Cortex of kidney (tissue), 1 donor: ENCODE measurements at places on chromosomes 5 and 9.

DNA sequence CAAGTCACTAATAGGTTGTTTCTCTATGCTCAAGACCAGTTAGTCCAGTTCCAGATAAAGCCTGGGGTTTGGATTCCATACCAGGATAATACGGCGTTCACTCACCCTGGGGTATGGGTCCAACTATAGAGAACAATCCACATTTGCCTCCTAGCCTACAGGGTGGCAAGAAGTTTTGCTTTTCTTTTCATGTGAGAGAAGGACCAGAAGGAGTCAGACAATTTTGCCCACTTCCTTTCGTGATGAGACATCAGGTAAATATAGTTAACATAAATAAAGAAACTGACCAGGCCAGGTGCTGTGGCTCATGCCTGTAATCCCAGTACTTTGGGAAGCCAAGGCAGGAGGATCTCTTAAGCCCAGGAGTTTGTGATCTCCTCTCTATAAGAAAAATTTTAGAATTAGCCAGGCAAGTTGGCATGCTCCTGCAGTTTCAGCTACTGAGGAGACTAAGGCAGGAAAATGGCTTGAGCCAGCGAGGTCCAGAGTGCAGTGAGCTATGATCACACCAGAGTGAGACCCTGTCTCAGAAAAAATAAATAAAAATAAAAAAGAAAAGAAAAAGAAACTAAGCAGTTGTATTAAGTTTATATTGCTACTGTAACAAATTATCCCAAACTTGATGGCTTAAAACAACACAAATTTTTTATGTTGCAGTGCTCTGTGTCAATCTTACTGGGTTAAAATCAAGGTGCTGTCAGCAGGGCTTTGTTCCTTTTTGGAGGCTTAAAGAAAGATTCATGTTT is 7.5 kb upstream of the REEP5 start:
- no peak for DNase-seq

- no peak for DNase-seq
Measured at GRCh38 chr9:137149942-137150616, 11.1 kb downstream of the GRIN1 start.

DNA sequence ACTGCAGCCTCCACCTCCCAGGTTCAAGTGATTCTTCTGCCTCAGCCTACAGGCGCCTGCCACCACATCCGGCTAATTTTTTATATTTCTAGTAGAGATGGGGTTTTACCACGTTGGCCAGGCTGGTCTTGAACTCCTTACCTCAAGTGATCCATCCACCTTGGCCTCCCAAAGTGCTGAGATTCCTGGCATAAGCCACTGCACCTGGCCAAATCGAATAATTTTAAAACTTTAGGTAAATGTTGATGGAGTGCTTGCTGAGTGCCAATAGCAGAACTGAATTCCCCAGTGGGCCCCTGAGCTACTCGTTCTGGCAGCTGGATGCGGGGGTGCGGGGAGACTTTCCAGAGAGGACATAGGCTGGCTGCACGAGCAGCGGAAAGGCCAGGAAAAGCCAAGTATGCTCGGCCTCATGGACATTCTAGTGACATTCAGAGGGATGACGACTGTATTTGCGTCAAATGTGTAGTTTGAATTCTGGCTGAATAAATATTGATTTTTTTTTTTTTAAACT is 16.8 kb downstream of the TRAF2 start:
- no peak for DNase-seq

DNA sequence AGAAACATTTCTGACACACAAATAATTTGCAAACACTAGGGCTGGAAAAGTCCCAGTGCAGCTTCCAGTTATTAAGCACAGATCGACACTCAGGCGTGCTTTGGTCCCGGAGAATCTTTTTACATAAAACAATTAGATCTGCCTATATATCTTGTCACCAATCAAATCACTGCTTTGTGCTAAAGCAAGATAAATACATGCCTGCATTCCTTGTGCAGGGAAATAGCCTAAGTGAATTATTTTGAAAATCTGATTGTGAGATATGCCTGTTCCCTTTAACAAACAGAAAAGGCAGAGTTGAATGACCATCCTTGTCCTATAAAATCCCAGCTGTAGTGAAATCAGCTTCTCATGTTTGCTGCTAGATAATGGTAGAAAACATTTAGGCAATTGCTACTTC is 604.4 kb downstream of the CCDC171 start:
- DNase-seq: no peak

DNA sequence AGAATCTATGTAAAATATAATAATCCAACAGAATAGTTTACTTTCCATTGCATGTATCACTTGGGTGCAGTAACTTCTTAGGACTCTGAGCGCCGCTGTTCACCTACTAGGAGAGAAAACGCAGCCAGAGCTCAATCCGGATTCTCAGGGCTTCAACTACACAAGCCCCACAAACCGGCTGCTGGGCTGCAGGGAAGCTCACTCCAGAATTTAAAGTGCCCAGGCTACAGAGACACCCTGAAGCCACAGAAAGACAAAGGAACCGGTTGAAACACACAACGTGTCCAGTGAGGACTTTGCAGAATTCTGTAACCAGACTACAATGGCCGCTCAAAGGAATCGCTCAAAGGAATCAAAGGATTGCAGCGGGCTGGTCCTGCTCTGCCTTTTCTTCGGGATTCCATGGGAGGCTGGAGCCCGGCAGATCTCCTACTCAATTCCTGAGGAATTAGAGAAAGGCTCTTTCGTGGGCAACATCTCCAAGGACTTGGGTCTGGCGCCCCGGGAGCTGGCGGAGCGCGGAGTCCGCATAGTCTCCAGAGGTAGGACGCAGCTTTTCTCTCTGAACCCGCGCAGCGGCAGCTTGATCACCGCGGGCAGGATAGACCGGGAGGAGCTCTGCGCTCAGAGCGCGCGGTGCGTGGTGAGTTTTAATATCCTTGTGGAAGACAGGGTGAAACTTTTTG is at the start of gene PCDHGA10:
Gene PCDHGA10 (plus strand): TSS at position 134 of the 686 bp plus-strand sequence. CDS start 189 bp downstream, at position 323.
- DNase-seq: no peak

DNA sequence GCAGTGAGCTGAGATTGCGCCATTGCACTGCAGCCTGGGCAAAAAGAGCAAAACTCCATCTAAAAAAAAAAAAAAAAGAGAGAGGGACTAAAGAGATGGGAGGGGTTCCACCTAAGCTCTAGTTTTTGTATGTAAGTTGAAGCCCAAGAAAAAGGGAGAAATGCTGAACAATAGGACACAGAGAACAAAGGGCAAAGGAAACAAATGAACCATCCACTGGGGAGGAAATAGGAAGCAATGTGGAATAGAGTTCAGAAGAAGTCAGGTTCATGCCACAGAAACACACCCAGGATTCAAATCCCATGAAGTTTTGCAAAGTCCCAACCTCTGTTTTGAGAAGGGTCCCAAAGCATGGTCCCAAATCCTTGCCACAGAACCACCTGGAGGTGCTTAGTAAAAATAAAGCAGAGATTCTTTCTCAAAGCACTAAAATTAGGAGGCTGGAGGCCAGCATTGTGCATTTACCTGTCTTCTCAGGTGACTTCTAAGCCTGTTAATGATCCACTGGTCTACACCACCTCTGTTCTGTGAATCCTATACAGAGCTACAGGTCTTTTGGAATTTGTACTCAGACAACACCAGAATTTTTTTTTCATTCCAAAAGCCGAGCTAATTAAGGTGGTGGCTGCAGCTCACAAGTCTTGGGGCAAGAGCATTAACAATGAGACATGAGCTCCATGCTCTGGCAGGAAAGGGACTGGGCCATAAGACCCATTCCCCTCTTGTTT is 177.6 kb downstream of the DOCK8 start:
- no peak for DNase-seq

DNA sequence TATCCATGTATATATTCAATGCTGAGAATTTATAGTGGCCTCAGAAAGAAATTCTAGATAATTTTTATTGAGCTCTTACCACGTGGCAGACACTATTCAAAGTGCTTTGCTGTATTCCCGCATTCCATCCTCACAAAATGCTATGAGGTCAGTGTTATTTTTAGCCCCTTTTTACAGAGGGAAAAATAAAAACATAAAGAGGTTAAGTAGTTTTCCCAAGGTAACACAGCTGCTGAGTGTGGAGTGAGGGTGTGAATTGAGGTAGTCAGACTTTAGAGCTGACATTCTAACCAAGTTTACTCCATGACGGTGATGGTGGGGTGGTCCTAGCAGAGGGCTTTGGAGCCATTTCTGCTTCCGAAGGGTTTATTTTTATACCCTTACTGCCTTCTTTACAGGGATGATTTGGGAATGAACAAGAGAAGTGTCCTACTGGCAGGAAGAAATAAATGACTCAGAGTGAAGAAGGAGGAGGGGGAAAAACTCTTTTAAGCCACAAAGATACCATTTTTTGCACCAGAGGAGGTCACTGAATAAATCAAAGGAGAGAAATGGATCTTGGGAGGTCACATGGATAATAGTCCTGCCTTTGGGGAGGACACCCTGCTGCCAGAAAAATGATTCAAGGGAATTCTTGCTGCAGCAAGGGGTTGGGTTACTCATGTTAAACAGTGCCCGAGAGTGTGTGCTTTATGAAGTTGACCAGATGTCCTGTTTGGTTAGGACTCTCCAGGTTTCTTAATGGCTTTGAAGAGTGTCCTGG is 76.1 kb downstream of the HMHB1 start:
- no peak for DNase-seq

- DNase-seq: no peak
Measured at GRCh38 chr5:9601055-9601739, 29.0 kb downstream of the TAS2R1 start.

DNA sequence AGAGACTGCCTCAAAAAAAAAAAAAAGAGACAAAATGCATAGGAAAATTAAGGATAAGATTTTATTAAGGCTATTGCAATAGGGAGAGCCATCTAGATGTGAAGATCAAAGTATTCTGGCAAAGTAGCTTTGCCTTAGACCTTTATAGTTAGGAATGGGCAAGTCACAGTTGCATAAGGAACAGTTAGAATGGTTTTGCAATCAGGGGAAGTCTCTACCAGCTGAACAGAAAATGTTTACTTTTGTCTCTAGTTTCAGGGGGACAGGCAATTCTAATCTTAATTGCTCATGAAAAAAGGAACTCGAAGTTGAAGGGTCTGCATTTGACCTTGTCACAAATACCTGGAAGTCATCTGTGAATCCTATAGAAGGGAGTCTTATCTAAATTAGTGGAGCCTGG is 13.1 kb upstream of the ATP6V1G1 start:
- no peak for DNase-seq

- no peak for DNase-seq
Measured at GRCh38 chr5:157888814-157889532, 30.0 kb upstream of the CLINT1 start.
